ENCODE measurements at places on chromosomes 1 and 21.

DNA sequence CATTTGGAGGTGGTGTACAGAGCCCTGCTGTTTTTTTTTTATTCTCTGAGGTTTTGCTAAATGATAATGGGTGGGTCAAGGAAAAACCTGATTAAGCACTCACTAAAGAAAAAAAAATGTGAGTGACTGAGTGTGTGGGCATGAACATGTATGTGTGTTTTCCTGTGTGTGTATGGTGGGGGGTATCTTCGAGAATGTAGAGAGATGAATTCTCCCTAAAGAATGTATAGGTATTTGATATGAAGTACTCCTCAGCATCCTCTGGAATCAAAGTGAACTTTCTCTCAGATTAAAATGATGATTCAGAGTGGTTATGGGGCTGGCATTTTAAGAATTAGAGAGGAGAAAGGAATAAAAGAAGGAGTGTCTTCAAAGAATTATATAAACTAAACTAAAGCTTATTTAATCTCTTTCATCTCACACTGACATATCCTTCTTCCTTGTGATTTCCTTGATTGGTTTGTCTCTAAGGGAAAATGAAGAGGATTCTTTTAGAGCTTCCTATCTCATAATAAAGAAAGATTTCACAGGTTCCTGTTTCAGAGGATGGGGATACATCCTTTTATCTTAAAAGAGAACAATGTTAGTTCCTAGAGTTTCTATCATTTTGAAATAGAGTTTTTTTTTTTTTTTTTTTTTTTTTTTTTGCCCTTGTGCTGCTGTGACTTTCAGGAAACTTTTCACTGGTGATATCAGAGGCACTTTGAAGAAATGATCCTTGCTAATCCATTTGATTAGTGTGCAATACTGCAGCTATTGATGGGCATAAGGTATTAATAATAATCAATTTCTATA is 23.9 kb downstream of the S1PR1 start:
- no peak for DNase-seq

DNA sequence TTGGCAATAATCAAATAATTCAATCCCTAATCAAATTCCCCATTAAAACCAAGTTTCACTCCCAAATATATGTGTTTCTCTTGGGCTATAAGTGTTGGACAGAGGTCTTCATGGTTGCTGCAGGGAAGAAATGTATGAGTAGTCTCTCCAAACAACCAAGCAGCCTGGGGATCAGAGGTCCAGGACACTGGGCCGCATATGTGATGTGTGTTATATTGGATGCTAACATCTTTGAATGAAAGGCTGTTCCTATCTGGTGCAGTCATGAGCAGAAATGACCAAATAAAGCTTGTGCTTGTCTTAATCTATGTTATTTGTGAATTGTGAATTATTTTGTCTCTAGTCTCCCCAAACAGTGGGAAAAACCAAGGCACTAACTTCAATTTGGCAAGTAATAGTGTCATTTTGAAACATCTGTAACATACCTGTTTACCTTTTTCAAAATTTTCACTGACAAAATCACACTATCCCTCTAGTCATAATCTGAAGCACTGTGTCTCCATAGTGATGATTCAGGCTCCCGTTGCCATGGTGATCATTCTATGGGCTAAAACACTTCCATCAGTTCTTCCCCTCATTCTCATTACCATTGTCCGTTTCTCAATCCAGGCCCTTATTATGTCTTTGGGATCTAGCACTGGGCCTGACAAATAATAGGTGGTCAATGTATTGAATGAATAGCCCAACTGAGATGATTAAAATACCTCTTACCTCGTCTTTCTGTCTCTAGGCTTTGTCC is 12.5 kb upstream of the TADA1 start:
- no peak for DNase-seq

GRCh38 chr1:187067160-187067559 is 238.4 kb downstream of the PLA2G4A start:
- DNase-seq: no peak

- DNase-seq: peak; percentile 84
Measured at GRCh38 chr1:246492611-246493245, 14.4 kb downstream of the SMYD3 start.

DNA sequence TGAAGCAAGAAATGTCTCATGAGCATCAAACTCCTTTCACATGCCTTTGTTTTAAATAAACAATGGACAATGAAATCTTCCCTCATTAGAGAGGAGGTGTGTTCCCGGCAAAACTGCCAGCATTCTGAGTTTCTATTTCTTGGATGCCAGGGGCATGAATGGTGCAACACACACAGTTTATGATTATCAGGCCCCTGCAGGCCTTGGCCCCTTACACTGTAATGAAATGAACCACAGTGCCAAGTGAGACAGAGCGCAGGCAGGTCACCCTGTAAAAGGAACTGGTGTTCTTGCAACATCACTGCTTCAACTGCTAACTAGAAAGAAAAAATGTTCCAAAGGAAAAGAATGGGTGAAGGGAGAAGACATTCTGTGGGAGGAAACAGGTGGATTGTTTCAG is 3.8 kb upstream of the PIGC start:
- DNase-seq: no peak

DNA sequence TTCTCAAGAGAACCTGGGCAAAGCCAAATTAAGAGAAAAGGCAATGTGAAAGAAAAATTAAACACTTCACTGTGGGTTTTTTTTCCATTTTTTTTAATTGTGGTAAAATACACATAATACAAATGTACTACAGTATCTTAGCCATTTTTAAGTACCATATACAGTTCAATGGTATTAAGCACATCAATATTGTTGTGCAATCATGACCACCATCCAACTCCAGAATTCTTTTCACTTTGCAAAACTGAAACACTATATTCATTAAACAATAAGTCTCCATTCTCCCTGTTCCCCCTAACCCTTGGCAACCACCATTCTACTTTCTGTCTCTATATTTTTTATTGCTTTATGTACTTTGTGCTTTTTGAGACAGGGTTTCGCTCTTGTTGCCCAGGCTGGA is 17.8 kb upstream of the OTUD7B start:
- no peak for DNase-seq

DNA sequence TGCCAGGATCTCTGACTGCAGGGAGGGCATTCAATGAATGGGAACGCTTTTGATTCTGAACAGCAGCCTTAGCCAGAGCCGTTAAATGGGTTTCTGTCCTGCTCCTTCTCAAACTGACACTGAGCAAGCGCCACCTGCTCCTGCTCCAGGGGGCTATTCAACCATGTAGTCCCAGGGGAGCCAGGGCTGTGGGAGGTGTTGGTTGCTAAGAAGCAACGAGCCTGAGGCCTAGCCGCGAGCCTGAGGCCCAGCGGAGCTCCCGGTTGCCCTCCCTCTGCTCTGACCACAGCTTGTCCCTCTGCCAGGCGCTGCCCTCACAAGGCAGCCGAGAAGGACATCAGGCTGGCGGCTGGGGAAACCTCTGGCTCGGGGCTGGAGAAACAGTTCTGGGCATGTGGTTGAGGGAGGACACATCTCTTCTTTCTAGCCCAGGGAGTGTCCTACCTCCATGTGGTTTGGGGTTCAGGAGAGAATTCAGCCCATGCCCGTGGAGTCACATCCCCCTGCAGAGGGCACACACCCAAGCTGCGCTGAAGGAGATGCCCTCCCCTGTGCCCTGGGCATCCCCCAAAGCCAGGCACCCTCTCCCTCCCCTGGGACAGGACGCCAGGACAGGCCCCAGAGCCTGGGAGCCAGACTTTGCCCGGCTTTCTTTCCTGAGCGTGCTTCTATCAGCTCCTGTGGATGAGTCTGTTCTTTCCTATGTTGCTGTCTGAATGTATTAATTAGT is 18.0 kb downstream of the PCP4 start:
- no peak for DNase-seq

DNA sequence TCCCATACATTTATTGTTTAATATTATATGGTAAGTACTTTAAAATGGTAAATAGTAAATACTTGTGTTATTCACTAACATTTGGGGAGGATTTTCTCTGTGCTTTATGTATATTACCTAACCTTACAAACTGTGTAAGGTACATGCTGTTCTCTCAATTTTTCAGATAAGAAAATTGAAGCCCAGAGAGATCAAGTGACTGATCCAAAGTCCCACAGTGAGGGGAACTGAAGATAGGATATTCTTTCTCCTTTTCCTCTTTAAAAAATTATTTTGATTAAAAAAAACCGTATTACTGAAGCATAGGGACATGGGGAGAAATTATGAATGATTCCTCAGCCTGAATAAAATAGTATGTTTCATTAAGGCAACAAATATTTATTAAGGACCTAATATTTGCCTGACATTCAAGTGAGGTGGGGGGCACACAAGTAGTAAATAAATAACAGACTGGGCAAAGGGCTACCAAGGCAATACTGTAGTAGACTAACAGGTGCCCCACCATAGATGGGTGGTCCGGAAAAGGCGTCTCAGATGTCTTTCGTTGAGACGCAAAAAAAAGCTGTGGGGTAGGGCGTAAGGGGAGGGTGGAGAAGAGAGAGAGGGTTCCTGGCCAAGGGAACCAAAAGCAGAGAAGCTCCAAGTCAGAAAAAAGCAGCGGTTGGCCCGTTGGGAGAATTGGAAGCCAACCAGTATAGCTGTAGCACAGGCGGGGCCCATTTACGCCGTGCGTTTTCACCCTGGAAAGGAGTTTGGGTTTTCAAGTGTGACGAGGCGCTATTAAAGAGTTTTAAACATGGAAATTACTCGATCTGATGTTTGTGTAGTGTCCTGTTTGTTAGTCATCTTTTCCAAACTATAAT is 944 bp upstream of the AGO3 start:
- peak; percentile 50 for DNase-seq

- DNase-seq: no peak
Measured at GRCh38 chr1:154474802-154475201, 27.2 kb upstream of the TDRD10 start.

- DNase-seq: no peak
Measured at GRCh38 chr1:226549094-226549936, 751 bp downstream of the STUM start.

- DNase-seq: peak; percentile 71
Measured at GRCh38 chr1:36187800-36188593, 32.0 kb downstream of the MAP7D1 start.

- DNase-seq: no peak
Measured at GRCh38 chr1:90784186-90784847, 67.2 kb upstream of the BARHL2 start.

- no peak for DNase-seq
Measured at GRCh38 chr1:64675718-64676345, 69.0 kb upstream of the RAVER2 start.

DNA sequence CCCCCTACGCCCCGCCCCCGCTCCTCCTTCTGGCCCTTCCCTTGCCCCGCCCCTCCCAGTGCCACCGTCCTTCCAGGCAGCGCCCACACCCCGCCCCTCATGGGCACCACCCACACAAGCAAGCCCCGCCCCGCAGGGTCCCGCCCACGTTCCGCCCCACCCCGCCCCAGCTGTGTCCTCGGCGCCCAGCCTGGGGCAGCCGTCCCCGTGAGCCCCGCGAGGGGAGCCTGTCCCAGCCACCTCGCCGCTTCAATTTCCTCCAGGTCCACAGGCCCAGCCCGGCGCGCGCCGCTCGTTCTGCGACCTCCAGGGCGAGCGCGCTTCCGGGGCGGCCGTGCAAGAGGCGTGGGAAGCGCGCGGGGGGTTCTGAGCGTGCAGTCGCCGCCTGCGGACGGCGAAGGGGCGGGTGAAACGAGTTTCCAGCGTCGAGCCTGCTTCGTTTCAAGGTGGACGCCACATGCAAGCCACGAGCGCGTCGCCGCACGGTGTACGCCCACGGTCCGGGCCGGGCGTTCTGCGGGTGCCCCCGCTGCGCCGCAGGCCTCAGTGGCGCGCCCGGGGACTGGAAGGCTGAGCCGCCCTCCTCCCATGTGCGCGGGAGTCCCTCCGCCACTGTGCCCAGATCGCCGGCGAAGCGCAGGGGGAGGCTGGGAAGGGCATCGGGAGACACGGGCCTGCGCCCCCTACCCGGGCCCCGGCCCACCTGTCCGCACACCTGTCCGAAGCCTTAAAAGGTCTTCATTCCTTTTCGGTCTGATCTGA is 10.8 kb upstream of the FAAP20 start:
- peak; percentile 55 for DNase-seq

DNA sequence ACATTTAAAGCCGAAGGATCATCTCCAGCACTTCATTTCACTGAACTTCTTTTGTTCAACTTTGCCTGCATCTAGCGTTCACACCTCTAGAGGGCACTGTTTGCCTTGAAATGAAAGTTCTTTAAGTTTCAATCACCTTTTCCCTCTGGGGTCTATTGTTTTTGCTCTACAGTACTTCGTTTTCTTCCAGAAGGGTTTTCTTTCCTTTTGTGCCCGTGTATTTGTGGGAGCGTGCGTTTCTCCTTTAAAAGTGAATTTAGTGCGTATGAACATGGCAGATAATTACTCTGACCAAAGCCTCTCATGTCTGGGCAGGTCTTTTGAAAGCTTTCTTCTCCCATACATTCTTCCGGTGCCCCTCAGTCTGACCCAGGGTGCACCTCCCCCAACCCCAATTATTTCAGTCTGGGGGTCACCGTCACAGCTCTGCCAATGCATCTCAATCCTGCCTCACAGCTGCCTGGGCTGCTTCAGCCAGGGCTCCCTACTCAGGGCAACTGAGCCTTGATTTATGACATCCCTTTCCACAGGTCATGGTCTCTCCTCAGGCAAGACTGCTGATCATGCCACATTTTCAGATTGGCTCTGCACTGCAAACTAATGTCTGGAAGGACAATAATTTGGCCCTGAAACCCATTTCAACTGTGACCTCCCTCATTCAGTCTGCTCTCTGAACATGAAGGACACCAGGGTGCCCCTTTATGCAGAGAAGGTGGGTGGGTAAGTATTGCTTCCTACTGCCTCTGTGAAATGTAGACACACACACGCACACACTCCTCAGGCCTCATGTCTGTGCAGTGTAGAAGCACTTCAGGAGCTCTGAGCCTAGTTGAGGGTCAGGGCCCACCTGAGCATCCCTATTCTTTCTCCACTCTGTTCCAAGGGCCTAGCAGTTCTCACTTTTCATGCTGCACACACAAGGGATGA is 88.6 kb downstream of the NUF2 start:
- DNase-seq: no peak

DNA sequence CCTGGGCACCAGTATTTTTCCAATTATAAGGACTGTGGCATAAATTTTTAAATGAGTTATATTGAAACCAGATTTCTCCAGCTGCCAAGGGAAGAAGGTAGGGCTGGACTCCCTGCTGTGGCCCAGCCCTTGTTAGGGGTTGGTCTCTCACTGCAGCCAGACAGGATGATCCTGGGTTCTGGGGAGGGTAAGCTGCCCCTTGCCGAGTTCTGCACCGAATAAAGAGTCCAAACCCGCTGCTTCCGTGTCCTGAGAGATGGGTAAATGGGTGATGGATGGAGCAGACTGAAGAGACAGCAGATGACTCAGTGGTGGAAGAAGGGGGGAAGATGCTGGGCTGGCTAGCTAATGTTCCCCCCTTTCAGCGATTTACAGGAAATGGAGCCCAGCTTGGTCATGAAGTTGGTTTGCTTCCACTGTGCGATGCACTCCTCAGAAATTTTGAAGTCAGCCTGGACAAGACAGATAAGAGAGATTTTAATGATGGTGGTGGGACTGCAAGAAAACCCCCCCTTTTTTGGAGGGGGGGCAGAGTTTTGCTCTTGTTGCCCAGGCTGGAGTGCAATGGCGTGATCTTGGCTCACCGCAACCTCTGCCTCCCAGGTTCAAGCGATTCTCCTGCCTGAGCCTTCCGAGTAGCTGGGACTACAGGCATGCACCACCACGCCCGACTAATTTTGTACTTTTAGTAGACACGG is 41.4 kb downstream of the YARS1 start:
- DNase-seq: no peak

- no peak for DNase-seq
Measured at GRCh38 chr1:100924212-100924611, 28.3 kb downstream of the SLC30A7 start.

GRCh38 chr1:52552505-52553361 is at the start of gene TUT4:
Gene TUT4, minus strand, starts transcription at chr1:52553092. Its CDS starts 26,812 bp downstream, at chr1:52526280.
- peak; percentile 48 for DNase-seq

All from SW 1271 (cell line).